ENCODE measurements at places on chromosomes 11 and 22.

- no peak for DNase-seq
These were observed 12.5 kb downstream of the CHID1 start for GRCh38 chr11:898143-898511.

DNA sequence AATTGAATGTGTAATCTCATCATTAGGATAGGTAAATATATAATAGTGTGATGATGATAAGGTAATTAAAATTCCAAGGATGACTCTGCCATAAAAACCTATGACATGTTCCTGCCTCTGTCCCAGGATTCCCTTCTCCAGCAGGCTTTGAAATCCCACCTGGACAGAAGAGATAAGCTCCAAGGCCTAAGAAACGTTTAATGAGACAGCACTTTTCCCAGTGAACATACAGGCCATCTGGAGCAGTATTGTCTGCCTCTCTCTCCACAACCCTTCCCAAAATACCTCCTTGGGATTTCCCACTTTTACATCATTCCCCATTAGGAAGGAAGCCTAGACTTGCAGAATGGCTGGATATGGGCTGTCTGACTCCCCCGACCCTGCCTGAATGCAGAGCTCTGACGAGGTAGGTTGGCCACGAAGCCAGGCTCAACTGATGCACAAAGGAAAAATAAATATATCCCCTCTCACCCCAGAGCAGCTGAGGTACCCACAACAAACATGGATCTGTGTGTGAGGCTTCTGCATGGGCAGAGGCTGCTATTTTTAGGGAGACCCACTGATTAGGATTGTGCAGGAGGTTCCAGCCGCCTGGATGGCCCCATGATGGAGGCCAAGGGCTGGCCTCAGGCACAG lies 71.0 kb downstream of the TMPRSS5 start:
- no peak for DNase-seq

DNA sequence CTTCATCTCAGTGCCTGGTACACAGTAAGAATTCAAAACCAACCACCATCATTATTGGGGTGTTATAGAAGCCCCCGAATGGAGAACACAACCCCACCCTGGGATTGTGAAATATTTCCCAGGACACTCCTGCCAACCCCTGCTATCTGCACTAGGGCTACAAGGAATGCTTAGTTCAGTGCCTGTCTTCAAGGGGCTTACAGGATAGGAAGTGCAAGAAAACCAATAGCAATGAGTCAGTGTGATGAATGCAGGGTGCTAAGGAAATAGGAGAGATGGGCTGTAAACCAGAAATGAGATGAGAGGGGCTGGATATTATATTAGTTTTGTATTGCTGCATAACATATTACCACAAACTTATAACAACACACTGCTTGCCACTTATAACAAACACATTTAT lies 965 bp upstream of the ASCC2 start:
- DNase-seq = no peak

DNA sequence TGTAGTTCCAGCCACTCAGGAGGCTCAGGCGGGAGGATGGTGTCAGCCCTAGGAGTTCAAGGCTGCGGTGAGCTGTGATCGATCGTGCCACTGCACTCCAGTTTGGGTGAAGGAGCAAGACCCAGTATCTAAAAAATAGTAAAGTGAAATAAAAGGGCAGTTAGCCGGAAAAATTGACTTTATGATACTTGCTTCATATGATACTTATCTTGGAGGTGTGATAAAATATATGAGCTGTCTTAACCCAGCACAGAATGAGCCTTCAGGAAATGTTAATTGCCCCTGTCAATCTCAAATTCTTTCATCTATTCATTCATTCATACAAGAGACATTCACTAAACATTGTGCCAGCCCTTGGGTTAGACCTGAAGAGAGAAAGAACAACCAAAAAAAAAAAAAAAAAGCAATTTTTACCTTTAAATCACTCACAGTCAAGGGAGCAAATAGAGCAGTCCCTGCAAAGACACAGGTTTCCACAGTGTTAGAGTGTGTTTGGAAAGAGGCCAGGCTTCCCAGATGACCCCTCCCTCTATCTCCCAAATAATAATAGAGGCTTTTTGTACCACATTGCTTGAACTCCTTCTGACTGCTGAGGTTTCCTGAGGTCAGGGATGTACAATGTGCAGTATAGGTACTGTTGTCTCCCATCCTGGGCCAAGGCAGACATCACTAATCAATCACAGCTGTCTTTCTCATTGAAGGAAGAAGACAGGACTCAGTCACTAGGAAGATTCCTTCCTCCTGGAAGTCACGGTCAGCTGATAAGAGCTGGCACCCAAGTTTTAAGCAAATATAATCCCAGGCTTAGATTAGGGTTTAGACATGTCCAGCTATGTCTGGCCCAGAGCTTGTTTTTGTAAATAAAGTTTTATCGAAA lies 454.6 kb downstream of the MIAT start:
- no peak for DNase-seq

GRCh38 chr22:43343262-43343669 lies at the start of gene SCUBE1:
TSS of gene SCUBE1 (minus strand) at chr22:43343372. CDS start at chr22:43343261, 111 bp downstream.
- peak; percentile 4 for DNase-seq

DNA sequence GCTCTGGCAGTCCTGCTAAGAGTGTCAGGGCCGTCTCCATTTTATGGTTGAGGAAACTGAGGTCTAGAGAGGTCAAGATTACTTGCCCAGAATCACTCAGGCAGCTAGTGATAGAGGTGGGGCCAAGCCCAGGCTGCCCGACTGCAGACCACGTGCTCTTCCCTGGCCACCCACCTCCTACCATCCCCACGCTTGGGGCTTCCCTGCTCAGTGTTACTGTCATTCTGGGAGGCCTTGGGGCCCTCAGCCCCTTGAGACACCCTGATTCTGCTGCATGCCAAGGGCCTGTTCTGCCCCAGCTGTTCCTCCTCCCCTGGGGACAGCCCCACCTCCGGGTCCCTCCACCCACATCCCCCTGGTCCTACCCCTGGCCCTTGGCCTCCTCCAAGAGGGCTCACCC lies 17.2 kb upstream of the TAB1 start:
- DNase-seq = no peak

DNA sequence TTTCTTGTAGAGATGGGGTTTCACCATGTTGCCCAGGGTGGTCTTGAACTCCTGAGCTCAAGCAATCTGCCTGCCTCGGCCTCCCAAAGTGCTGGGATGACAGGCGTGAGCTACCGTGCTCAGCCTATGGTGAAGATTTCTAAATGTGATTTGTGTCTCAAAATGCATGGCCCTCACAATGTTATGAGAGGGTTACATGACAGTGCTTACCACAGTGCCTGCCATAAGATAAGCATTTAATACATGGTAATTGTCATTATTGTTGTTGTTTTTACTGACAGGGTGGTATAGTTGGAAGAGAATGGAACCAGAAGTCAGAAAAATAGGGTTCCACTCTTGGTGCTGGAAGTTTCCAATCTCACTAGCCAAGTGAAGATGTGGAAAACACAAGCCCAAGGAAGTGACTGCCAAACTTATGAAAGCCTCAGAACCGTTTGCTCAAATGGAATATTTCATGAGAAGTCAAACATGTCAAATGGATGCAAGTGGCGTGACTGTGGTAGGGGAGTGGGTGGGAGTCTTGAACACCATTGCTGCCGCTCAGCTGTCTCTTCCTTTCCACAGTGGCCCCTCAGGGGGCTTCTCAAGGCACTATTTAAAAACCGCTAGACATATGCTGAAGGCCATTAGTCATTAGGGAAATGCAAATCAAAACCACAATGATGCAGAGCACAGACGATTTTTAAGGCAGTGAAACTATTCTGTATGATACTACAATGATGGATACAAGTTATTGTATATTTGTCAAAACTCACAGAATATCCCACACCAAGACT lies 29.1 kb upstream of the LMO2 start:
- no peak for DNase-seq

DNA sequence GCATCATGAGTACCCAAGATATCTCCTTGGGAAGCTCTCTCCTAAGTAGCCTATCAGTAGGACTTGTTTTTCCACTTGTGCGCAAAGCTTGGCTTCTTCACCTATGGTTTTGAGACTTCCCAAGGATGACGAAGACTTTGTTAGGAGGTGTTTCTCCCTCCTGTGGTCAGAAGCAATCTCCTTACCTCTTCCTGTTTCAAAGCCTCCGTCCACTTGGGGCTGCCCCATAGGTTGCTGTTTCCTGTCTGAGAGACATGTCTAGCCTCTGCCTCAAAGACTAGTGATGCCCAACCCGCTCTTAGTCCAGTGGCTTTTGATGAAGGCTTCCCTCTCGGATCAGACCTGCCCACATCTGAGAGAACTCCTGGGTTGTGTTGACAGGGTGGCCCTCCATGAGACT lies 92.9 kb downstream of the TRAF6 start:
- DNase-seq = no peak

DNA sequence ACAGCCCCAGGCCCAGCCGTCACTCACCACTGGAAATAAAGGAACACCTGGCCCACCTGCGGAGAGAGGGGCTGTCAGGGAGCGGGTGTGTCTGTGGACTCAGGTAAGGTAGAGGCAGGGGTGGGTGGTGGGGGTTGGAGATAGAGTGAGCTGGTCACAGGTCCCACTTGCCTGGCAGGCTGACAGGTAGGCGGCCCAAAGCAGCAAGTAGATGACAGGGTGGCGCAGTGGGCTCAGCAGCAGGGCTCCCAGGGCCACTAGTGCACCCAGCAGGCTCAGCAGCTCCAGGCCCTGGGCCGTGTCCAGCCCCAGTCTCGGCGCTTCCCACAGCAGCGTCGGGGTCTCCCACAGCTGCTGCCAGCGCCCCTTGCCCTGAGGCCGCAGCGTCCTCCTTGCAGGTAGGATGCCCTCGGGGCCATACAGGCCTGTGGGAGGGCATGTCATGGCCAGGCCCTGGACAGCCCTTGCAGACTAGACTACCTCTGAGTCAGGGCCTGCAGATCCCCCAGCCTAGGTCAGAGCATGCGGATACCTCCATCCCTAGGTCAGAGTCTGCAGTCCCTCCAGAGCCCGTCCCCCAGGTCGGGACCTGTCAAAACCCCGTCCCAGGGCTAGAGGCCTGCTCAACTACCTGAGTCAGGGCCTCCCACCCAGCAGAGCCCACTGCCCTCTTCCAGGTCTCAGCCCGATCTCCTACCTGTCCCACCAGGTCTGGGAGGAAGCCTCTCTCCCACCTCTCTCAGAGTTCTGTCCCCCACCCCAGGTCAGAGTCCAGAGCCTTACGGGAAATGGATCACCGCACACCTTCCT lies 686 bp downstream of the LMF2 start:
- peak; percentile 28 for DNase-seq

DNA sequence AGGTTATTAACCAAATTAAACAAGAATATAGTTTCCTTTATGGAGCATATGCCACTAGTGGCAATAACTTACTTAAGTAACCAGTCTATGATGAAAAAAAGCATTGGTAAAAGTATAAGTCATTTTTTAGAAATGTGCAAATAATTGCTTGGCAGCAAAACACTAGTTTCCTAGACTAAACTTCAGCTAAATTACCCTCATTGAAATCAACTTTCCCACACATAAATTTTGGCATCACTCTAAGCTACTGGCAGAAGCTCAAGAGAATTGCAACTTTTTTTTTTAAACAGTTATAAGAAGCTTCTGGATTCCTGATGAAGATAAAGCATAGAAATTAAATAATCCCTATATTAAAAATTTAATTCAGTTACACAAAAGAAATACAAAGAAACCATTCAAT lies 12.5 kb downstream of the CCDC34 start:
- no peak for DNase-seq

GRCh38 chr22:37254209-37254866 lies 10.3 kb upstream of the RAC2 start:
- DNase-seq = peak; percentile 83

GRCh38 chr22:49160261-49161001 lies 667.2 kb downstream of the BRD1 start:
- DNase-seq = no peak

- DNase-seq = no peak
These were observed 92.9 kb downstream of the CEP164 start for GRCh38 chr11:117420598-117420997.

- DNase-seq = no peak
These were observed 1.3 kb downstream of the ABTB2 start for GRCh38 chr11:34356576-34356912.

GRCh38 chr11:45017329-45017728 lies 66.6 kb upstream of the TP53I11 start:
- no peak for DNase-seq

DNA sequence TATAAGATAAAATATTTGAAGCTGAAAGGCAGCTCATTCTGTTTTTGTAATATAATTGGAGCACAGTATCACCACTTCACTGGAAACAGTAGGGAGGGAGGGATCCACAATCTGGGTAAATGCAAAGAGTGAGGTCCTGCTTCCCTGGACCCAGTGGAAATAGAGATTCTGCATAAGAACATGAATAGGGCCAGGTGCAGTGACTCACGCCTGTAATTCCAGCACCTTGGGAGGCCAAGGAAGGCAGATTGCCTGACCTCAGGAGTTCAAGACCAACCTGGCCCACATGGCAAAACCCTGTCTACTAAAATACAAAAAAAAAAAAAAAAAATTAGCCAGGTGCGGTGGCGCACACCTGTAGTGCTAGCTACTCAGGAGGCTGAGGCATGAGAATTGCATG lies 143.7 kb downstream of the DBX1 start:
- DNase-seq = no peak

DNA sequence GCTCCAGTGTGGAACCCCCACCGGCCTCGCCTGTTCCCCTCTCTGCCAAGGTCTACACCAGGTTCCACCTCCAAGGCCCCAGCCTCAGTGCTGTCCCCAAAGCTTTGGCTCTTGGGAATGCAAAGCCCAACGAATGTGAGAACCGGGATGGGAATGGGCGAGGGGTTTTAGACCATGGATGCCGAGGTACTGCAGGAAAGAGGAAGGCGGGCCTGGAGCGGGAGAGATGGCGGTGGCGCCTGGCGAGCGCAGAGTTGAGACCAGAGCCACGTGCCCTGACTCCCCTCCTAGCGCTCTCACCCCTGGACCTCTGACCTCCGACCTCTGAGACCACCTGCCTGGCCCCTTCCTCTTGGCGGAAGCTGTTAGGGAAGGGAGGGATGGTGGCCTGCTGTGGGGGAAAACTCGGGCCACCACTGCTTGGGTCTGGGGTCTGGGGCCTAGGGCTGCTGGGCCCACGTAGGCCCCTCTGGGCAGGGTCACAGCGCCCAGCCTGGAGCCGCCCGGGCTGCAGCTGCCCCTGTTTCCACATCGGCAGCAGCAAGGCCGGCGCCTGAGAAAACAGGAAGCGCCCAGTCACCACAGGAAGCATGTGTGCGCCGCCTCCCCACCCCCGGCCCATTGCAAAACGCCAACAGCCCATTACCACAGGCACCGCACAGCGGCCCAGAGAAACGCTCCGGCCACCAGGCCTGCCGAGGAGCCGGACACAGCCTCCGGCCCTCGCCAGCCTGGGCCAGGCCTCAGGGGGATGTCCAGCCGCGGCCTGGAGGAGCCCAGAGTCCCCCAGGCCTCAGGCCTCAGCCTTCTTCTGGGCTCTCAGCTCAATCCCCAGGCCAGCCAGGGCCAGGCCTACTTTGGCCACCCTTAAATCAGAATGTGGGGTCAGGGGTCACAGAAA lies 13.8 kb upstream of the SLC39A13 start:
- DNase-seq = no peak

- no peak for DNase-seq
These were observed 10.3 kb downstream of the LDLRAD3 start for GRCh38 chr11:35954205-35954604.
